ENCODE measurements at places on chromosomes 5 and 9.

DNA sequence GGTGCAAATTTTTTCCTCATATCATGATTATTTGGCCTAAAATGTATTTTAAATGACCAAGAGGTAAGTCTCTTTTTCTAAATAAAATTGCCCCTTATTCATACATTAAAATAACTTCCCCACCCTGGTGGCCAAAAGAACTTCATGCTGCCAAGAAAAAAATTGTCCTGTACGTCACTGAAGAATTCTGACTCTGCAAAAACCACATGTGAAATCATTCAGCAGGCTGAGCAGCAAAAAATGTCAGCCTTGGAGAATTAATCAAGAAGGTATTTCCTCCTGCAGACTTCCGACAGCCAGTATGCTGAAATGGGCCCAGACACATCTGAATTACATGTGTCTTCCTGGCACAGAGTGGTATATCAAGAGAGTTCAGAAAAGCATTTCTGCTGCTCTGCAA lies 94.6 kb upstream of the HMHB1 start:
- DNase-seq: no peak

- DNase-seq: no peak
Measured at GRCh38 chr5:82540301-82540700, 262.1 kb upstream of the RPS23 start.

DNA sequence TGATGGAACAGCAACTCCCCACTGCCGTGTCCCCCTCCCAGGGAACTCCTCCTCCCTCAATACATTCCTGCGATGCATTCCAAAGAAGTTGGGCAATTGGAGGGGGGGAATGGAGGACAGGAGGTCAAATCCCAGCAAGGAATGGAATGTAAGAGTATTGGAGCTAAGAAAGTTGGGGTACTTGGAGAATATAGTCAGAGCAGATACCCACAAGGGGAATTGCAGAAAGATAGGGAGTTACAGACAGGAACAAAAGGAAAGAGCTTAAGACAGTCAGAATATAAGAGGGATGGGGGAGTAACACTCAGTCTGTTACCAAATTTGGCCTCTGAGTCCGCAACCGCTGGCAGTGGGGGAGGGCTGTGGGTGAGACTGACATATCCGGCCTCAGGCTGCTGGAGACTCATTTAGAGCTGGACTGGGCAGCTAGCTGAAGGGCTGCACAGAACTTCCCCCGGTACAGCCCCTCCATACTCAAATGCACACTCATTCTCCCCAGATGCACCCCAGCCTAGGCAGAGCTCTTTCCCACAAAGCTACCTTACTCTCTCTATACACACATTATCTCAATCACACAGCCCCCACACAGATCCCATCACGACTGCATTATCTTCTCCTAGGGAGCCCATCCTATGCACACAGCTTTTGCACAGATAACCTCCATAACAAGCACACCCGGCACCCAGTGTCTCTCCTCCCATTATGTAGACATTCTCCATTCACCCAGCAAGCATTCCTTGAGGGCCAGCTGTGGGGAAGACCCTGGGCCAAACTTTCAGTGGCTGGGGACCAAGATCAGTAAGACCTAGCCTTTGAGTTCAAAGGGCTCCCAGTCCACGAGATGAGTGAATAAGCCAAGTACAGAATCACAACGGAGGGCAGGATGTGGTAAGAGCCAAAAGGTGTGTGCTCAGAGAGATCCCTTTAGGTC lies 3.7 kb downstream of the TLN1 start:
- no peak for DNase-seq

DNA sequence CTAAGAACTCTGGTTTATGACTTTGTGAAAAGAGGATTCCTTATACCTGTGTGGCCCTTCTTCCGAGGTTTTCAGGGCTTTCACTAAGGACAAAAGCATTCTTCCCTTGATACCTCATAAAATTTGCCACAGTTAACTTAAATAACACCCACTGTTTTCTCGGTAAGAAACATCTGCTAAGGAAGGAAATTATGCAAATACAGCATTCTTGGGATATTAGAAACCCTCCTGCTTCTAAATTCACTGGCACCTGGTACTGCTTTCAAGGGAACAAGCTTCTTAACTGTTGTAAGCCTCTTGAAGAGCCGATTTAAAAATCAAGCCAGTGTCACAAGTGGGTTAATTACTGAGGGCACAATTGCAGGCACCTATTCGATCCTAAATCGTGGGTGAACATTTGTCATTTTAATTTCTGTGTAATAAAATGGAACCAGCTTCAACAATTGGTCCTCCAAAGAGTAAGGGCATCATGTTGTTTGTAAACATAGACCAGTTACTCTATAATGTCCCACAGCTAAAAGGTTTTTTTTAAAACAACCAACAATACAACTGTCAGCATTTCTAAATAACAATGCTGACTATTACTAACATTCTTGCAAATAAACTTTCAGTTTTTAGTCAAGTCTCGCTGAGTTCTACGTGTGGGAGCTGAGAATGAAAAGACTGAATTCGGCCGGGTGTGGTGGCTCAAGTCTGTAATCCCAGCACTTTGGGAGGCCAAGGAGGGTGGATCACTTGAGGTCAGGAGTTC lies 26.6 kb downstream of the AK3 start:
- DNase-seq: peak; percentile 53

GRCh38 chr9:130743656-130744055 lies 50.1 kb downstream of the EXOSC2 start:
- DNase-seq: no peak

GRCh38 chr5:17360879-17361278 lies 137.2 kb upstream of the TAF11L2 start:
- DNase-seq: no peak

DNA sequence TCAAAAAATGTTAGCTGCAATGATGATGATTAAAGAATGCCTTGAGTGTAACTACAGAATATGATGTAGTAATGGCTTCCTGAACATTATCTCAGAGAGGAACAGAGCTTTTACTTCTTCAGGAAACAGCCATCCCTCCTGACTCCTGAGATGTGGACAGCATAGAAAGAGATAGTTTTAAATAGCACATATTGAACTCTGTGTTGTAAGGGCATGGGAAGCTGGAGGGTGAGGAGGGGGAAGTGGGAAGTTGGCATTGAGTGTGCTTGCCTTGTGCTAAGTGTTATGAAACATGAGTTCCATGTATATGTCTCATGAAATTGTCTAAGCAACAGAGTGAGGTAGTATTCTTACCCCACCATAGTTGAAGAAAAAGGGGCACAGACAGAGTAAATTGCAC lies 161.5 kb upstream of the SLC28A3 start:
- DNase-seq: no peak

GRCh38 chr9:133788819-133789717 lies 50.9 kb upstream of the SARDH start:
- DNase-seq: no peak

- DNase-seq: no peak
Measured at GRCh38 chr5:58455066-58455465, 4.8 kb downstream of the PLK2 start.

- no peak for DNase-seq
Measured at GRCh38 chr5:37777432-37778130, 62.3 kb downstream of the GDNF start.

DNA sequence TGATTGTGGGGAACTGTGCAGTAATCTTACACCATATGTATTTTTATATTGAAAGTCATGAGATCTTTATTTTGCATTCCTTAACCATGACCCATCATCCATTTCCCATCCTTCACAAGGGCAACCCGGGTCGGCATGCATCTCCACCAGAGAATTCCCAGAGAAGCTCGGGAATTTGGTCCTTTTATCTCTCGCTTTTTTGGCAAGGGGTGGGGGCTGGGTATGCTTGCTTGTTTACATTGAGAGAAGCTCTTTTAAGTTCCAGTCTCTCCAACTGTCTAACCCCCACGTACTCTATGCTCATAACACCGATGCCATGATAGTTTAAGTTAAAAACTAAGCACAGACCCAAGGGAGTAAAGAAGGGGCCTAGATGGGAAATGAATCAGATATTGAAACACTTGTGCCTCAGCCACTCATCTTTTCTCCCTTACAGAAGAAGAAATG lies 109.9 kb upstream of the NFIB start:
- no peak for DNase-seq

DNA sequence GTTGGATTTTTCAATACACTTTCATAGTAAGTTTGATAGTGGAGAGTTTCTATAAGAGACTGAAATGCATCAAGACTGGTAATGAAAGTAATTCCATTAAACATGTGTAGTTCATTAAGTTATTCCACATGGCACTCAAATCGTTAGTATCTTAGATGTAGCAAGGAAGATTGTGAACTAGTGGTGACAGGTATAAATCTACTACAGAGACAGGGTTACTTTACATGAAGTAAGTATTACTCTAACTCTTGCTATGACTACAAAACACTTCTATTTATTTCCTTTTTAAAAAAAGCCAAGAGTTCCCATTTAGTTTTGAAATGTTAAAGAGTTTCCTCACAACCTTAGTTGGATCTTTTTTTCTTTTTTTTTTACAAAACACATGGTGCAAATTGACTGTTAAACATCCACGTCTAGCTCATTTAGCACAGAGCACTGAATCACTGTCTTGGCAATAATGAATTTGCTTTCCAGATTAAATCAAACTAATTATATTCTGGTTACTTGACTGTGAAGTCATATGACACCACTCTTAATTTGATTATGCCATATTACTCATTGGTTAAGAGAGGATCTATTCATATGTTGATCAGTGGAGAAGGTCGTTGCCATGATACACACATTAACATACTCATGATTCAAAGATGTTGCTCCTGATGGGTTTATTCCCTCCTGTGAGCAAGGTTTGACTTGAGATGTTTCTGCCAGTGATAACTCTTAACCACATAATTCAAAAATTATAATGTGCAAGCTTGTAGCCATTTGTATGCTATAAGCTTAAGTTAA lies 644.8 kb downstream of the EFNA5 start:
- no peak for DNase-seq

DNA sequence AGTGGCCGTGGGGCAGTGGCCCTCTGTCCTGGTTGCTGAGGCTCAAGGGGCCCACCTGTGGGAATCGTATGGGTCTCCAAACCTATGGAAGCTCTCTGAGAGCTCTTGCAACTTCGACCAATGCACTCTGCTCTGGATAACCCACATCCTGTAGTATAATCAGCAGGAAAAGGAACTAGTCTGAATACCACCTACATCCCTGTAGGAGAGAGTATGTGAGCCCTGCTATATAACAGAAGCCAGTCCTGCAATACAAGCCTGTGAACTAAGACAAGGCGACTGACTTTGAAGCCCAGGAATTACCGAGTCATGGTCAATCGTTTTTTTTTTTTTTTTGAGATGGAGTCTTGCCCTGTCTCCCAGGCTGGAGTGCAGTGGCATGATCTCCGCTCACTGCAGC lies 29.8 kb upstream of the BICD2 start:
- no peak for DNase-seq

DNA sequence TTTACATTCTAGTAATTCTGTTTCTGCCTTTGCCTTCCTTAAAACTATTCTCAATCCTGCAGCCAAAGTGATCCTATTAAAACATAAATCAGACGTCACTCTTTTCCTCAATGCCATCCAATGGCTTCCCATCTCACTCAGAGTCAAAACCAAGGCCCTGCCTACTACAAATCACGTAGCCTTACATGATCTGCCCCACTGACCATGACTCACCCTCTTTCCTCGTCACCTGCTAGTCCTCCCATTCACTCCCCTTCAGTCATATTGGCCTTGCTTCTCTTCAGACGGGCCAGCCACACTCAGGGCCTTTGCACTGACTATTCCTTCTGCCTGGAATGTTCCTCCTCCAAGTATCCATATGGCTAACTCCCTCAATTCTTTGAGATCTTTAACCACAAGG lies 39.0 kb upstream of the DMXL1 start:
- no peak for DNase-seq

DNA sequence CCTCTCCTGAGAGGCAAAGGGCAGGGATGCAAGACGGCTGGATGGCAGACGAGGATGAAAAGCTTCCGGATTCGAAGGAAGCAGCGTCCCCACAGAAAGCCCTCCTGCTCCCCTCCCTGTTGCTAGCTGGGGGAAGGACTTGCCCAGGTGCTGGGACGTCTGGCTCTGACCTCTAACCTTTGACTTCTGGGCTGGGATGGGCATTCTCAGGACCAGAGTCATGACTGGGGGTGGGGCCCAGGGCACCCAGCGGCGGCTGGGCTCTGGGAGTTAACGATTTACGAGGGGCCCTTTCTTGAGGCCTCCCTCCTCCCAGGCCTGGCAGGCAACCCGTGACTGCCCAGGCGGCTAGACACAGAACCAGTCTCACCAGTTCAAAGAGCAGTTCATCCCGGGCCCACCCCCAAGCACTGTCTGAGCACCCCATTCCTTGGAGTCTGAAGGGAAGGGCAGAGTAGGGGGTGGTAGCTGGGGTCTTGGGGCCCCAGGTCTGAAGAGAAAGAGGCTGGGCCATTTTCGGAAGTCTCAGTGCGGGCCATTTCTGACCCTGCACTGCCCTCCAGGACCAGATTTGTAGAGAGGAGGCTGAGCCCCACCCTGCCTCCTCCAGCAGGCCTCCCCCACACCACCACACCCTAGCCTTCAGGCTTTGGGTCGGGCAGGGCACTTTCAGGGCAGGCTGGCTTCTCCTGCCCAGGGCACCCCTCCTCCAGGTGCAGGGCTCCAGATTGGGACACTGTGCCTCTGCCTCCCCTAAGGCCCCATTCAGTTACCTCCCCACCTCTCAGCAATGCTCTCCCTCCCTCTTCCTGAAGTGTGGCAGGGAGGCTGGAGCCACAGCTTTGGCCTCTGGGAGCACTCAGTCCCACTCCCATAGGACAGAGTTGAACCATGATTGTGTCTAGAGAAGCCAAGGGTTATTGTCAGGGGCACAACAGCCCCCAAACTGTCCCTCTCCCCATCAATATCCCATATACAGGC lies 5.0 kb upstream of the CXXC5 start:
- DNase-seq: no peak

DNA sequence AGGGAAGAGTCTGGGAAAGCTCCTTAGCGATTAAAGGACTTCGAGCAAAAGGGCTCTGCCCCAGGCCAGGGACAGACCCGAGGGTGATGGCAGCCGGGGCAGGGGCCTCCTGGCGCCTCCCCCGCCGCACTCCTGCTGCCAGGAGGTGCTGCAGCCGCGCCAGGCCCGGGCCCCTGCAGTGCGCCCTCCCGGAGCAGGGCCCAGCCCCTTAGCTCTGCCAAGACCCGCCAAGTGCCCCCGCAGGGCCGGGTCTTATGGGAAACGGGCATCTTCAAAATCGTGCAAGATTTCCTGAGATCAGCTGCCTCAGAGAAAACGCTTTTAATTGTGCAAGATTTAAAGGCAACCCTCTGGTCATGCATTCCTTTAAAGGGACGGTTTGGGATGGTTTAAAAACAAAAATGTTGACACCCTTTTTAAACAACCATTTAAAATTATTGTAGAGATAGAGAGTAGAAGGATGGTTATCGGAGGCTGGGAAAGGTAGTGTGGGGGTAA lies 52.4 kb downstream of the CDC14B start:
- DNase-seq: peak; percentile 59

Measured in D341Med (cell line).